Left ventricle myocardium inferior (tissue), 1 donor: ENCODE measurements at places on chromosomes 5 and 9. TPM values are rescaled to one million over a fixed set of nuclear protein-coding genes. Genes with fewer than 3 reads are reported as not detected.

The IL7R gene
- total RNA-seq: 0.66 TPM

The MTAP gene
- total RNA-seq: 25.3 TPM

The ZNF454 gene
- total RNA-seq: 2.6 TPM

The BTNL8 gene
- total RNA-seq: 0.58 TPM

The TSSK1B gene
- not detected for total RNA-seq

The S1PR3 gene
- total RNA-seq: 26.8 TPM

The BARX1 gene
- total RNA-seq: not detected

The DRD1 gene
- total RNA-seq: not detected

The UGT3A1 gene
- not detected for total RNA-seq

The SHISAL2B gene
- total RNA-seq: not detected

The SLC45A2 gene
- not detected for total RNA-seq

The HTR4 gene
- total RNA-seq: 0.99 TPM

The HACD4 gene
- total RNA-seq: 0.71 TPM

The TERT gene
- total RNA-seq: not detected

The F2RL2 gene
- 0.22 TPM for total RNA-seq

The CEL gene
- total RNA-seq: 1.9 TPM

The GRHPR gene
- 104 TPM for total RNA-seq

The SYNPO gene
- 715 TPM for total RNA-seq

The DMRT3 gene
- total RNA-seq: not detected
